Nephron progenitor cell (in vitro differentiated cells): ENCODE measurements at places on chromosomes 4 and X.

- DNase-seq = peak; percentile 29
Measured at GRCh38 chr4:125091-125771, 930 bp downstream of the ZNF718 start.

- no peak for DNase-seq
Measured at GRCh38 chr4:25938366-25938765, 24.3 kb downstream of the SMIM20 start.

DNA sequence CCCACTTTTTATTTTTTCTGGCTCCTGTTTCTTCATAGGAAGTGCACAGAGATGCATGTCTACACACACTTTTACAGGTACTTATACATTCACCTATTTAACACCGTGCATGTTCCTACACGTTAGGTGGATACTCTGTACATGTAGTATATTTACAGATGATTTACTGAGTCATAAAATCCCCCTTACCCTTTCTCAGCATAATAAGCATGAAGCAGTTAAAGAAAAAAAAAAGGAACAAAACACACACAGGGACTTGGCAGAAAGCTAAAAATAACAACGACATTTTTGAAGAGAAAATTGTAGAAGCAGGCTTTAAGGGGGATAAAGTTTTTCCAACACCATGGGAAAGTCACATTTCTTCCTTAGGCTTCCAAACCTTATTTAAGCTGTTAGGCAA is 96.4 kb upstream of the IQCM start:
- no peak for DNase-seq

- DNase-seq = no peak
Measured at GRCh38 chrX:458631-459061, 71.9 kb upstream of the PPP2R3B start.

- no peak for DNase-seq
Measured at GRCh38 chr4:53916431-53916889, 147.9 kb downstream of the CHIC2 start.

DNA sequence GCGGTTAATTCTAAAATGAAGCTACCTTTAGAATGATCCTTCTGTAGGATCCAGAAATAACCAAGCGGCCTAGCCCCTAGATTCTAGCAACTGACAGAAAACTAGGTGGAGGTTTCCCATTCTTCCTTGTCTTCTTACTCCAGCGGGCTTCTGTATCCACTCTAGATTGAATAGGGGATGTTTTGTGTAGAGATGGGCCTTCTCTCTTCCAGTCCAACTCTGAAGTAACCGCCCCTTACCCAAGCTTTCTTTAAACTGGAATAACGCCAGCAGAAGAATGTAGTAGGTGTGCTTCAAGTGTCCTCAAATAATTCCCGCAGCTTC is 386 bp upstream of the TMEM184C start:
- DNase-seq = no peak

DNA sequence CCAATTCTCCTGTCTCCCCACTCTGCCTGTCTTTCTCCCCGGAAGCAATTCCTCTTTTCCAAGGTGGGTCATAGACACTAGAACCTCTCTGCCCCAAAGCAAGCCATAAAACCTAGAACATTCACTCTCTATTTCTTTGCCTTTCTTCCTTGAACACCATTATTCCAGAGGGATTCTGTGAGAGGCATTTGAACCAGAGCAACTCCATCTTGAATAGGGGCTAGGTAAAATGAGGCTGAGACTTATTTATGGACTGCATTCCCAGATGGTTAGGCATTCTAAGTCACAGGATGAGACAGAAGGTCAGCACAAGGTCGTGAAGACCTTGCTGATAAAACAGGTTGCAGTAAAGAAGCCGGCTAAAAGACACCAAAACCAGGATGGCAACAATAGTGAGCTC is 13.7 kb upstream of the GPAT3 start:
- no peak for DNase-seq

DNA sequence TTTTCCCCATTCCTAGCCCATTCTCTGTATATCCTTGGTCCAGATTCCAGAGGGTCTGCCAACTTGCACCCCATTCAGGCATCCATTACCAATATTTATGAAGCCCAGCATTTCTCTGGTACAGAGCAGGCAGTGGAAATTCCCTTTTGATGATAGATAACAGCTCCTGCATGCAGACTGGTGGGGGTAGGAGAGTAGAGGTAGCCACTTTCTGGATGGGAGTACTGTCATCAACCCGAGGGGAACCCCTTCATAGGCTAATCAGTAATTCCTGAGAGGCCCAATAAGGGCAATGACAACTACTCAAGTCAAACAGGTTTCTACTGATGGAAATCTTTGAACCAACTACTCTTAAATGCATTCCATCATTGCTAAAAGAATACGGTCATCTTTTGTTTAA is 63.7 kb downstream of the COL25A1 start:
- no peak for DNase-seq

DNA sequence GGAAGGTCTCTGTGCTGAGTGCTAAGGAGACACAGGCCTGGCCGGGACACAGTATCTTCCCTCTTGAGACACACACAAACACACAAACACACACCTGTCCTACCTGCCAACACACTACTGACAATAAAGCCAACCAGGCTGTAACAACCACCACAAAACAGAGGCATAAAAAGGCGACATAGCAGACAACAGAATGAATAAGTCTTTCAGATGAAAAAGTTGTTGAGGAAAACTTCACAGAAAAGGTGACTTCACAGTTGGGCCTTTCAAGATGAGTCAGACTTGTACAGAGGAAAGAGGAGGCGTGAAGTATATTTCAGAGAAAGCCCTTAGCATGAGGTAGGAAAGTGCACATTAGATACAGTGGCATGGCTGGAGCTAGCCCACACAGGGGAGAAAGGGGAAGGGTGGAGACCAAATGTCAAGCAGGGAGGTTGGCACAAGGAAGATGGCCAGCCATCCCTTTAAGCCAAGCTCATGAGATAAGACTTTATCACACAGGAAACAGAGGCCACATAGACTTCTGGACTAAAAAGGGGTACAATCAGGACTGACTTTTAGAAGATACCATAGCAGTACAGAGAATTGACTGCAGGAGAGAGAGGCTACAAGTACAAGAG is 54.0 kb downstream of the SLC9A7 start:
- no peak for DNase-seq

- no peak for DNase-seq
Measured at GRCh38 chr4:1584498-1584897, 99.6 kb downstream of the FAM53A start.

GRCh38 chr4:2962614-2963174 is 512 bp downstream of the NOP14 start:
- DNase-seq = peak; percentile 68

- no peak for DNase-seq
Measured at GRCh38 chr4:25050370-25051078, 19.8 kb upstream of the LGI2 start.

DNA sequence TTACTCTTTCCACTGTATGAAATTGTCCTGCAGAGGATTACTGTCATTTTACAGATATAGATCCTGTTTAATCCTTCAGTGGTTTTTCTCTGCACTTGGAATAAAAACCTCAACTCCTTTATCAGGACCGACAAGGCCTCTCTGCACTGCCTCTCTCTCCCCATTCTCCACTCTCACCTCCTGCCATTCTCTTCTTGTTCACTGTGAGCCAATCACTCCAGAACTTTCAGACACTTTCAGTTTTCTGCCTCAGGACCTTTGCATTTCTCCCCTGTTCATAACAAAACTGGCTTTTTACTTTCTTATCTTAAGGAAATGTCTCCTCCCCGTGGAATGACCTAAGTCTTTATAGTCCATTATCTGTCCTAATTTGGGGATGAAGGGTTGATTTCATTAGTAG is 137.3 kb downstream of the ELOVL6 start:
- no peak for DNase-seq

GRCh38 chr4:80989921-80990544 is 40.5 kb upstream of the BMP3 start:
- DNase-seq = peak; percentile 15

GRCh38 chr4:110515676-110516075 is 39.7 kb downstream of the ENPEP start:
- DNase-seq = no peak

GRCh38 chrX:66489339-66489738 is 149.5 kb downstream of the EDA2R start:
- DNase-seq = no peak

DNA sequence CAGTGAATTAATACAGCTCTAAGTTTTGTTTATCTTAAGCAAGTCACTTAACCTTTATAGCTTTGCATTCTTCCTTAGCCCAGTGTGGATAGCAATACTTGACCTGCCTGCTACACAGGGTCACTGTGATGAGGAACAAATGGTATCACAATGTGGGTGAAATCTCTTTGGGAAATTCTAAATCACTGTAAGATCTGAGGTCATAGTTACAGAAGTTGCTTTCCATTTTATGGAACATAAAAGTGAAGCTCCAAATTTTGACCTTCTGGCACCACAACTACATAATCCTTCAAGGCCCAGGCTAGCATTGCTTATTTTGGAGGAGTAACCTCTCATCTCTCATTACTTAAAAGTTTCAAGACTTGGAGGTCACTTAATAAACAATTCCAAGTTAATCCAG is 227.7 kb downstream of the USP46 start:
- DNase-seq = no peak

DNA sequence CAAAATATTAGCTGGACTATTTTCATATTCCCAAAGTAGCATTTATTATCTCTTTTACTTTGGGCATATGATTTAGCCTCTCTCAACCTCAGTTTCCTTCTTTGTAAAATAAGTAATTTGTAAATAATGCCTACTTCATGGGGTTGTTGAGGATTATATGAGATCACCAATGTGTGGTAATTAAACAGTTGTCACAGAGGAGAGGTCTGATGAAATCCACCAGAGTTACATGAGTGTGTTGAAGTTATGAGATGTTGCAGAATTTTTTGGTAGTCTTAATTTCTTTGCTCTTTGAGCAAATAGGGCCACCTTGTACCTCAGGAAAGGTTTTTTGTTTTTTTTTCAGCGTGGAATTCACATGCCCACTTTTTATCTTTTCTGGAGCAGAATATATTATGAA is 1.4 kb downstream of the COX7B start:
- DNase-seq = no peak

DNA sequence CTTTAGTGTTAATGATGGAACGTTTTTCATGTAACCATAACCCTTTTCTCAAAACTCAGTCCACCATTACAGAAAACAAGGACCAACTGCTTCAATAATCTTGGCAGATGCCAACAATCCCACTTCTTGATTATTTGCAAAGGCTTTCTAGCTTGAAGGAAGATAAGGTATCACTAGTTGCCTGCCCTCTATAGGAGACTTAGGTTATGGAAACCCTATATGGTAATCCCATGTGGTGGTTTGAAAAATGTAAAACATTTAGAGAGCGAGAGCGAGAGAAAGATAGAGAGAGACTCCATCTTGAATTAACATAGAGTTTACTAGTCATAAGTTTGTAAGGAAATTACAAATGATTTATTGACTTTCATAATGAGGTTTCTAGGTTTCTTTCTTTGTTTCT is 1627.5 kb upstream of the TENM3 start:
- DNase-seq = no peak

DNA sequence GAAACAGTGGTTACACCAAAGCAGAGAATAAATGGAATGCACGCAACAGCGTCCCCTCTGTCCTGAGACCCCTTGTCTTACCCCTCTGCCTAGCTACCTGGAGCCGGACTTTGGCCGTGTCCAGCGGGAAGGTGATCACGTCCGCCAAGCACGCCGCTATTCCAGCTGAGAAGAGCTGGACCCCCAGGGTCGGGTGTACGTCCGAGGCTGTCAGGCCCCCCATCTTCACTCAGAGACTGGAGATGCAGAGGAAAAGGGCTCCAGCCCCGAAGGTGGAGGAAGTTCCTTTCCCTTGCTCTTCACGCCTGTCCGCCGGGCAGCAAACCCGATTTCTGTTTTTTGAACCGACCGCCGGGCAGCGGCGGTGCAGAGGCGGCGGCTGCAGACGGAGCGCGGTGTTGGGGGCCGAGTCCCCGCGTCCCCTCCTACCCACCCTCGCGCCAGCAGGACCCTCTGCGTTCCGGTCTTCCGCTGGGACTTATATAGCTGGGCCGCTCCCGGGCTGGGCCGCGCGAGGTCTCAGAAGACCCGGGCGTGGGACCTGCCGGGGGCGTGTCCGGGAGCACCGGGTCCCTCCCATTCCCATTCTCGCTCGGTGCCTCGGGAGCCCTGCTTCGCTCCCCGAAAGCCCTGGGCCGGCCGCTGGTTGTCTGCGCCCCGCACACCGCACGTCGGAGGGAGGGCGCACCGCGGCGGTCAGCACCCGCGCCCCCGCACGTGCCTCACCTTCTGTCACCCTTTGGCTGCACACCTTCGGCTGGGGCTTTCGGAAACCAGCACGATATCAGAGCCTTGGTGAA is at the start of gene UCP1:
Gene UCP1 (minus strand): TSS at position 455 of the 800 bp plus-strand sequence. CDS start 232 bp downstream, at position 223.
- DNase-seq = peak; percentile 73

DNA sequence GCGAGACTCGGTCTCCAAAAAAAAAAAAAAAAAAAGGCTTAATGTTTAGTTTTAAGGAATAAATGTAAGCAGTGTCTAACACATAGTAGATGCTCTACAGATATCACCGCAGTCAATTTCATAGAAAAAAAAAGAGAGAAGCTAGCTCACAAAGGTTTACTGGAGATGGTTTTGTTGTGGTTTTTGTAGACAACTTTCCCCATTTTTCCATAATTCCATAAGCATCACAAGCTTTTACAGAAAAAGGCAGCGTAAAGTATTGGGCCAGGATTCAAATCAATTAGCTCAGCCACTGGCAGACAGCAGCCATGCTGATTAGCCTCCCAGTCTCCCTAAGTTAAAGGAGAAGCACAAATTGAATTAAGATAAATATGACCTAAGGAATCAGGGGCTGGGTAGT is 1.5 kb downstream of the GRSF1 start:
- DNase-seq = no peak

DNA sequence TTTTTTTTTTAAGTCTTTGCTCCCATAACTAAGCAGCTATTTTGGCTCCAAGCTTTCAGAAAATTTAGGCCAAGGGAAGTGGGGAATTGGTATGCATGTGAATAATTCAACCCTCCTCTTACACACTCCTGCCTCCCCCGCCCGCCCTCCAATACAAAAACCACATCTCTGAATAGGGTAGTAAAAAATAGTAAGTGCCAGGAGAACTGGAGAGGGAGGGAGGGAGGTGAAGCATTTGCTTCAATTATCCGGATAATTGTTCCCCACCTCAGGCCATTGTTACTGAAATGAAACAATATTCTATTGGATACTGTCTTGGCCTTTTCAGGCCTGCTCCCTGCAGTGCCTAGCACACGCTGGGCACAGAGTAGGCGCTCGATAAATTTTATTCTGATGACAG is 5.5 kb upstream of the GSX2 start:
- DNase-seq = no peak
